ENCODE measurements at places on chromosomes 1 and 21.

- no peak for DNase-seq
Observed at GRCh38 chr1:58964428-58964827, 180.6 kb upstream of the JUN start.

DNA sequence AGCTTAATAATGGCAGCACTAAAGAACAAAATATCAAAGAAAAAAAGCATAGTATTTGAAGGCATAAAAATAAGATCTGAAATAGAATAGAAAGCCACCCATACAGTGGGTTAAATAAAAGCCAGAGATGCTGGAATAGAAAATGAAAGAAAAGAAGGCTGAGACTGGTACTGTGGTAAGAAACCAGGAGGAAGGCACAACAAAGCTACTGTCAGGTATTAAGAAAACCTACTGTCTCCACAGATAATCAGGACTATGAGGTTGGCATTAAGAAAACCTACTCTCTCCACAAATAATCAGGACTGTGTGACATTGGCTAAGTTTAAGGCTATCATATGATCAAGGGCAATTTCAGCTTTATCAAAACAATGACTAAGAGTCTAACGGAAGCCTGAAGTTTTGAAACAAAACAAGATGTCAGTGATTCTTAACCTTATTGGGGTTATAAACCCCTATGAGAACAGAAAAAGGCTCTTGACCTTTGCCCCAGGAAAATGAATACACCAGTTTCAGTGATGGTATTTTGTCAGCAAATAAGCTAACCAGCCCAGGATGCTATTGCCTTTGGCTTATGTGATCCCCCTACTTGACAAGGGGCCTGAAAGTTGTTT is 24.4 kb downstream of the MCOLN2 start:
- no peak for DNase-seq

GRCh38 chr1:2583871-2584351 is 2.7 kb upstream of the PRXL2B start:
- no peak for DNase-seq

DNA sequence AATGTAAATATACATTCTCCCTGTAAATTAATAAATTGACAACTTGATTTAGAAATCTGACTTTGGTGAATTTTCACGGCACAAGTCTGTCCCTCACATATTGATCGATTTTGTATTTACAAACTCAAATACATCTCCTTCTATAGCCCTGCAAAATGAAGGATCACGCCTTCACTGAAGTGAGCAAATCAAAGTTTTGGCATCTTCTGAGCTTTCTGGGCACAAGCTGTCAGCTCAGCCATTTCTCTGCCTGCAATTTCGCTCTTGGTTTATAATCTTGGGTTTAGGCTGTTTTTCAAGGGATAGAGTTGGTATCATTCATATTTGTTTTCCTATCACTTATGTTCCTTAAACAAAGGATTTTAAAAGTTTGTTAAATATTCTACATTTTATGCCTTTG is 25.8 kb downstream of the ANP32E start:
- no peak for DNase-seq

- no peak for DNase-seq
Observed at GRCh38 chr1:54763816-54764132, 549 bp downstream of the PARS2 start.

- no peak for DNase-seq
Observed at GRCh38 chr1:21157054-21157453, 19.6 kb downstream of the EIF4G3 start.

DNA sequence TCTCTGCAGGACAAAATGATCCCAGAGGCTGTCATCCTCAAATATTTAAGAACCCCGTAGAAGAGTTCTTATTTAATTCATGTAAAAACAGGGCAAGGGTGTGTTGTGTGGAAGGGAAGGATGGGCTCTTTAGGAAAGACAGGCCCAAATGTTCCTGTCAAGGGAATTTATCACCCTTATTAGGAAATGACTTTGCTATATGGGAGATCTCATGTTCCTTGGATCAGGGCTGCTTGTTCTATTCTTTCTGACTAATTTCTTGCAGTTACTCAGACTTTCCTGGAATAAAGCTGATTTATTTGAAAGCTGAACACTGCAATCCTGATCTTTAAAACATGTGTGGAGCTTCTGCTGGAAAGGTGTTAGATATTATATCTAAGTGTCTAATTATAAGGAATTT is 72.8 kb downstream of the SELENOF start:
- DNase-seq: no peak

- DNase-seq: no peak
Observed at GRCh38 chr1:99964806-99965205, 5.0 kb upstream of the SLC35A3 start.
